Activated T-cell treated with anti-CD3 and anti-CD28 coated beads for 48 hours (primary cell): ENCODE measurements at places on chromosomes 7 and 10.

DNA sequence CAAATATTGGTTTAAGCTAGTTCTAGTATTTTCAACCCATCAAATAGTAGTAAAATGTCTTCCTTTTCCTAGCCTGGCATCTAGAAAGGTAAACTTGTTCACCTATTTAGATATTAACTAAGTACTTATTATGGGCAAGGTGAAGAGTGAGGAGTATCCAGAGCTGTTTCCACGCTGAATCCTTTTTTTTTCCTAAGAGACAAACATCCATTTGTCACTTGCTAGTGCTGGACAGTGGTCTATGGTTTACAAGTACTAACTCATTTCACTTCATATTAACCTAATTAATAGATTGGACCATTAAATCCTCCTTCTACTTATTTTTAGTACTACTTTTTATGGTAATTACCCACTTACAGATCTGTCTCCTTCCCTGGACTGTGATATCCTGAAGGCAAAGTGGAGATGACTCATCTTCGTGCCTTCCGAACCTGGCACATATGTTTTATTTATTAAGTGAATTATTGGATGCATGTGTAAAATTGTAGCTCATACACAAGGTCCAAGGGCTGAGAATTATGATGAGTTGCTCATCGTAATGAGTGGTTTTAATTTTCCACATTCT is 159.6 kb upstream of the IGFBP3 start:
- DNase-seq = no peak

DNA sequence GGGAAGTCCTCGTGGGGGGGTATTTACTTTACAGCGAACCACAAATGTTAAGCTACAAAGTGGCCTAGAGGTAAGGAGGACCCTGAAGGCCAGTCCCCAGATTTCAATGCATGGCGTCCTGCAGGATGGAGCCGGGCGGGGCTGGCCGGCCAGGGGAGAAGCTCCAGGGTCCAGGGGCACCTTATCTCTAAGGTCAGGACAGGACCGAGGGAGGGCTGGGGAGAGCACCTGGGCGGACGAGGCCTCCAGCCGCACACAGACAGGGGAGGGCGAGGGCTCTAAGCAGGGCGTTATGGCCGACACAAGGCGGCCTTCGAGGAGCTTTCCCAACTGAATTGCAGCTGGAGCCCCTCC is 96.4 kb upstream of the DIP2C start:
- no peak for DNase-seq

DNA sequence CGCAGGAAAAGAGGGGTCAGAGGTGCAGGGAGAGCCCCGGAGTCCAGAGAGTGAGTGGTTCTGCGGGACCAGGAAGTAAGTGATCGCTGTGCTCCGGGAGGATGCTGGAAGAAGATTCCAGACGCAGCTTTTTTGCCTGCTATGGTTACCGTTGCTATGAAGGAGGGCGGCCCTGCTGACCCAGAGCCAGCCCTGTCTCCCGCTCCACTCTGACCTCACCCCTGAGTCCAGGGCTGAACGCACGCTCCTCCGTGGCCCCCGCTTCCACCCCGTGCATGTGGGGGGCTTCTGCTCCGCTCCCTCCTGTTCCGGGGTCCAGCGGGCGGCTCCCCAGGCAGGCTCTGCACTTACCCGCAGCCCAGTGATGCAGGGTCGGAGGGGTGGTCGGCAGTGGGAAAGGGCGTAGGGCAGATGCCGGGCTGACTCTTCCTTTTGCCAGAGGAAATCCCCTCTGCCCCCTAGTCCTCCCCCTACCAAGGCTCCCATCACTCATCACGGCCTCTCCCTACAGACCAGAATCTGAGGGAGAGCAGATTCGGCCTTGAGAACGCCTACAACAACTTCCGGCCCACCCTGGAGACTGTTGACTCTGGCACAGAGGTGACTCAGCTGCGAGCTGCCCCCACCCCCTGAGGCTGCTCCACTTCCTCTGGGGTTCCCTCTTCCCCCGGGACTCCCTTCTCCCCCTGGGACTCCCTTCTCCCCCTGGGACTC is 2.7 kb upstream of the MUC17 start:
- DNase-seq = peak; percentile 58

DNA sequence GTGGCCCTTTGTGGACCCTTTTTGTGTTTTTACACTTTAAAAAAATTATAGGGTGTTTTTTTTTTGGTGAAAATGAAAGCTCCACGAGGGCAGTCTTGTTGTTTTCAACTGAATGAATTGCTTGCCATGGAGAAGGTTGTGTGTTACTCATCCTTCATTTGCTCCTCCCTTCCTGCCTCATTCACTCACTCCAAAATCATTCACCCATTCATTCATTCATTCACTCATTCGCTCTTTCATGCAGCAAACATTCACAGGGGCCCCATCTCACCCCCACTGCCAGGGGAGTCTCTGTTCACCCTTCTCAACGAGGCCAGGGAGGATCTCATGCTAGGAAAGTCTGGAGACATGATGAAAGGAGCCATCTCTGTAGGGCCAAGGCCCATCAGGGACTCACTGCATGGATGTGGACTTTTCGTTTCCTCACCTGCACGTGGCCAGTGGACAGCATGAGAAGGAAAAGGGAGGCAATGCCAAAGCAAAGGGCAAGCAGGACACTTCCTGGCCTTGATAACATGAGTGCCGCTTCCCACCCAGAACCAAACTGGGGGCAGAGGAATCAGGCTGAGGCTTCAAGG is 62.8 kb upstream of the COL13A1 start:
- DNase-seq = no peak

GRCh38 chr7:141150465-141150864 is 76.6 kb downstream of the TMEM178B start:
- DNase-seq = no peak

DNA sequence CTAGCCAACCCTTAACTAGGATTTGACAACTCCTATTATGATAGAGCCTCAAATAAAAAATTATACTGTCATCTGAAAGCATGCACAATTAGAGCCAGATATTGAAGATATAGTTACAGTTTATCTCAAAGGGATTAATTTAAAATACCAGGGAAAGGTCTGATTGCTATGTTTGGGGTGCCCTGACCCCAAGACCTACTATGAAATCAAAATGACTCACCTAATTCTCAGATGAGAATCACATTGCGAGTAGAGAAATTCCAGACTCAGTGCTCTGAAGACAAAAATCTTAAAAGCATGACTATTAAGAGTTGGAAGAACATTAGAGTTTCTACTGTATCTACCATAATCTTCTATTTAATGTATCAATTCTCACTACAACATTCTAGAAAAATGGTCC is 297.1 kb downstream of the AHR start:
- no peak for DNase-seq

GRCh38 chr10:122696687-122697086 is 3.0 kb downstream of the C10orf120 start:
- DNase-seq = no peak

DNA sequence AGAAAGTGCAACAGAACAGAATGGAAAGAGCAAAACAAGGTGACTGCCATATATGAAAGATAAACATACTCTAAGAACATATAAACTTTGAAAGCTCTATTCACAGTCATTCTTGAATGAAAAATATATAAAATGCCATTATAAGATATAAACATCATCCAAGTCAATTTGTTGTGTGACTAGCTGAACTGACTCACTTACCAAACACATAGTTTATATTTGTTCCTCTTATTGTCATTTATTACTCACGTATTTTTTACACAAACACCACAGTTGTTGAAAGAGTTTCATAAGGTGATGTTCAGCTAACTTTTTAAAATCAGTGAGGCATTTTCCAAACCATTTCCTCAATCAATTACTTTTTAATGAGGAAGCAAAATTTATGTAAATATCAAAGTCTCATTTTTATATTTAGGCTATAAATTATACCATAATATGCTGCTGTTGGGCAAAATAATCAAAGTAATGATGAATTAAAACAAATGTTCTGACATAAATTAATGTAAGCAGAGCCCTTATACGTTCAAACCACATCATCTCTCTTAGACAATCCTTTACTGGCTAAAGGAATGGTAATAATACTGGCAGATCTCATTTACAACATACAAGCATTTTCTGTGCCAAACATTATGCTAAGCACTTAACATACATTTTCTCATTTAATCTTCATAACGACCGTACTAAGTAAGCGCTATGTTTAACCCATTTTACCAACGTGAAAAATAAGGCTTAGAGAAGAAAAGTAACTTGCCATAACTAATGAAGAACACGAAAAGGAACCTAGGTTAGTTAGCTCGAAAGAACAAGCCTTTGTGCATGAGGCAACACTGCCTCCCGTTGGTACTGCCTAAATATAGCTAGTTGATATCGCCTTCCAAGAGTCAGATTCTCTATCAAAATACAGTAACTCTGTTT is 7.3 kb downstream of the LRRN3 start:
- DNase-seq = peak; percentile 25

DNA sequence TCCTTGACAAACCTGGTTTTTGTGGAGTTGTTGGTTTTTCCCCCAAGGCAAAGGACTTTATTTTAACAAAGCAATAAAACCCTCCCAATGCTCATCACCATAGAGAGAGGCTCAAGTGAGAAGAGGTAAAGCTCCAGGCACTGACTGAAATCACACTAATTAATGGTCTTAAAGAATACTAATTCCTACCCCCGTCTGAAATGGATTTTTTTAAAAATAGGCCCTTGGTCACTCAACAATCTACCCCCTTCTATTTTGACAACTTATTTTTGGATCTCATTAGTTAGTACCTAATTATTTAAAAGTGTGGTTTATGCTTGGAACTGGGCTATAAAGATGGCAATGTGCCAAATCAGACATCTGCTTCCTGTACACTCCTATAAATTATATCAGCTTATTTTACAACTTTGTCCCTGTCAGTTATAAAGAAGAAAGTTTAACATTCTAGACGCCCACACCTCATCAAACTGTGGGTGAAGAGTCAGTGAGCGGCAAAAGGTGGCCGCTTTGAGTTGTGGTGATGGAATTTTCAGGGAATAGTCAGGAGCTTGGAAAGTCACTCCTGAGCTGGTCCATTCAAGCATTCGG is 10.6 kb downstream of the GLI3 start:
- no peak for DNase-seq

DNA sequence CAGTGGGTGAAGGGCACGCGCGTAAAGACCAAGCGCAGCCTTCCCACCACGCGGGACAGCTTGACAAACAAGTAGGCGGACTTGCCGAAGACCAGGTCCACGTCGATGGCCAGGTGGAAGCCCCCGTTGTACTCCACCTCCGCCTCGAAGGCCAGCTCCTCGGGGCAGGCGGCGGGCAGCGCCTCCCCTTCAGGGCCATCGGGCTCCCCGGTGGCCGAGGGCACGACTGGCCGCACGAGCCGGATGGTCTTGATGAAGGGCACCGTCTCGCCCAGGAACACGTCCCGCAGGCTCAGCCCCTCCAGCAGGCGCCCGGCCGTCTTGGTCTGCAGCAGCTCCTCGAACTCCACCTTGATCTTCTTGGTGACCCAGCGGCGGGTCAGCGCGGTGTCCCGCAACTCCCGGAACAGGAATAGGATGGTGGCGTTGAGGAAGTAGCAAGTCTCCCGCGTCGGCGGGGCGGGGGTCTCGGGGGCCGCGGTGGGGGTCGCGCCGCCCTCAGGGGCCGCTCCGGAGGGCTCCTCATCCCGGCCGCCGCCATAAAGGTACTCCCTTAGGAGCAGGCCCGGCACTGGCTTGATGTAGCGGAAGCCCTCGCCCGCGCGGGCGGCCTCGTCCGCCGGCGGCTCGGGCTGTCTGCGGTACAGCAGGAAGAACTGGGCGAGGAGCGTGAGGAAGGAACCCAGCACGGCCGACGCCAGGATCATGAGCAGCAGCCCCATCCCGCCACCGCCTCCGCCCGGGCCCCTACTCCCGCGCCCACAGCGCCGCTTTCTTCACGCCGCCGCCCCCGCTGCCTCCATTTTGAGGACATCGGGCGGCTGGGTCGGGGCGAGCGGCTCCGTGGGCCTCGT is 507 bp downstream of the PDZD8 start:
- no peak for DNase-seq
